ENCODE measurements at places on chromosomes 2 and 18. TPM values are rescaled to one million over a fixed set of nuclear protein-coding genes. Genes with fewer than 3 reads are reported as not detected.
A peak's percentile ranks its signal among the peaks of the same experiment; 100 is the strongest.

NAGK gene
- total RNA-seq = 65.8 TPM

DNA sequence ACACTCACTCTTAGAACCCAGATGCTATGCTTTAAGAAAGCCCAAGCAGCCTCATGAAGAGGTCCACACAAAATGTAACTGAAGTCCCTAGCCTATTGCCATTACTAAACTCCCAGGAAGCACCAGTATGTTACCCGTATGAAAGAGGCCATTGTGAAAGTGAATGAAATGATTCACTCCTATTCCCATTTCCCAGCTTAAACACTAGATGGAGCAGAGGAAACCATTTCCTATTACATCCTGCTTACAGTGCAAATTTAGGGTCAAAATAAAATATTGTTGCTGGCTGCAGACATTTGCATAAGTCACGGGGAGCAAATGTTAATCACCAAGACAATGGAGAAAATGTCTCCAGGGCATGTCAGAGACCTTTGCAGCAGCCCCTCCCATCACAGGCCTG is 989.7 kb upstream of the CRIM1 start:
- peak; percentile 1 for DNase-seq

- no peak for DNase-seq
Observed at GRCh38 chr18:8869696-8870095, 164.3 kb downstream of the MTCL1 start.

DARS1 gene
- total RNA-seq = 144 TPM

CASP10 gene
- total RNA-seq = 5.1 TPM

DNA sequence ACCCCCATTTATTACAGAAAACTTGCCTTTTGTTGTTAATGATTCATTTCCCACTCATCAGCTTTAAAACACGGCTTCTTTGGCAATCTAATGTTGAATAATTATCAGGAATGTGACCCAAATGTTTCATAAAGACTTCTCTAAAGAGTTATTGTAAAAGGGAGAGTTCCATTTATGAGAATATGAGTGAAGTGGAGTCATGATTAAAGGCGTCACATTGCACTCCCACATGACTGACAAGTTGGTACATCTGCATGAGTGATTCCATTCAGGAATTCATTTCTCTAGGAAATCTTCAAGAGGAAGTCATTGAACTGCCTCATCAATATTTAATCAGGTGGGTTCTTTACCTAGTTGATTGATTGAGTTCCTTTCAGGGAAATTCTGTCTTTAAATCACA is 184.8 kb downstream of the LNPK start:
- peak; percentile 32 for DNase-seq

IL1F10 gene
- not detected for total RNA-seq

KLF7 gene
- total RNA-seq = 43.0 TPM

DNA sequence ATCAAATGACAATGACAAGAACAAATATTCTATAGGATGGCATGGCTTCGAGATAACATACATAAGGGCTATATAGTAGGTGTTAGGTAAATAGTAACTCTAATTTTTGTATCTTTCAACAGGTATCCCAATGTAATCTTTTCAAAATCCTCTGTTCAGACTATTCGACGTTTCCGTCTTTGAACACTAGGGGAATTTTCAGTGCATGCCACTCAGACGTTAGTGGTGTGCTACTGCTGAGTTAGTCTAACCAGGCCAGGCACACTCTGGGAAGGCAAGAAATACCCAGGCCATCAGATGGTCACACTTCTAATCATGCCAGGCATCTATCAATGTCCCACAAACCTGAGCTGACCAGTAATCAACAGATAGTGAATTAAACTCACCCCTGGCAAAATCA is 14.6 kb upstream of the CREG2 start:
- DNase-seq = no peak

AGBL5 gene
- 17.8 TPM for total RNA-seq

- DNase-seq = no peak
Observed at GRCh38 chr2:37171624-37171950, 14.8 kb upstream of the EIF2AK2 start.

HNRNPLL gene
- 34.9 TPM for total RNA-seq

FOXD4L1 gene
- total RNA-seq = not detected

RSAD2 gene
- total RNA-seq = not detected

DNA sequence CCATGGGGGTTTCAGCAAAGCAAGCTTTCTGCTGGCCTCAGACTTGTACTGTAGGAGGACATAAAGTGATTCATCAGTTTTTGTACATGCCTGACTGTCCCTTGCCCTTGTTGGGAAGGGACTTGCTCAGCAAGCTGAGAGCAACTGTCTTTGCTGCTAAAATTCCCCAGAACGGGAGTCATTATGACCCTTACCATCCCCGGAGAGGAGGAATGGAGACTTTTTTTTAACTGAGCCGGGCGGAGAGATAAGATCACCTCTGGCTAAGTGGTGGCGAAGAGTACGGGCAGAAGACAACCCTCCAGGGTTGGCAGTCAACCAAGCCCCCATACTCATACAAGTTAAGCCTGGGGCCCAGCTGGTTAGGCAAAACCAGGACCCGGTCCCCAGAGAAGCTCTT is 20.4 kb upstream of the NAGK start:
- no peak for DNase-seq

- DNase-seq = peak; percentile 93
Observed at GRCh38 chr2:71358931-71359671, 27.5 kb downstream of the ZNF638 start.

DNA sequence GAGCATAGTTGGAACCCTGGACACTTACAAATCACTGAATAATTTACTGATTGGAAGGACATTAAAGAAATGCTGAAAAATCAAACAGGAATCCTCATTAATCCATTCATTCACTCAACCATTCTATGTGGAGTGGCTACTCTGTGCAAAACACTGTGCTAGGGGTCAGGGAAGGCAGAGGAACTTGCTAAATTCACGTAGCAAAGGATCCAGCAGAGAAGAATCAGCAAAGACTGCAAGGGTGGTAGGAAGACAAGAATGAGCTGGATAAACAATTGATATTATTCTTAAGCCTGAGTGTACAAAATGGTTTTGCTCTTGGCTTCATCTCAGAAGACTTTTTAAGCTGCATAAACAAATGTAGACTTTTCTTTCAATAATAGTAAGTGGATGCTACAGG is 164.3 kb upstream of the CAVIN2 start:
- DNase-seq = no peak

MAP3K20 gene
- 55.0 TPM for total RNA-seq

- no peak for DNase-seq
Observed at GRCh38 chr2:219631406-219631891, 4.0 kb downstream of the SLC4A3 start.

DNA sequence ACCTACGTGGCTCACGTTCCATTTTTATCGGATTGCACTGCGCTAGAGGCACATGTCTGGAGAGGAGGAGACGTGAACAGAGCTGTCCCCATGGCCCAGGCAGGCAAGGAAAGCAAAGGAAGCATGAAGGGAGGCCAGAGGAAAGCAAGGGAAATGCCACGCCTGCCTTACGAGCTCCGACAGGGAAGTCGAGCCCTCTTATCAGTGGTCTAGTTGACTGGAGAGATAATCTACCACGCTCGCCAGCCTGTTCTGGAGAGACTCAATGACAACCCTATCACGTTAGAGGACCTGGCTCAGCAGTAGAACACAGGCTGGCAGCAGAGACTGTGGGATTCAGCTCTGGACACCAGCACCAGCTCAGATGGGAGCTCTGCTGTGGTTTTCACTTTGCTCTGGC is 202.6 kb upstream of the ID2 start:
- DNase-seq = no peak

KLHL29 gene
- 4.7 TPM for total RNA-seq

DNA sequence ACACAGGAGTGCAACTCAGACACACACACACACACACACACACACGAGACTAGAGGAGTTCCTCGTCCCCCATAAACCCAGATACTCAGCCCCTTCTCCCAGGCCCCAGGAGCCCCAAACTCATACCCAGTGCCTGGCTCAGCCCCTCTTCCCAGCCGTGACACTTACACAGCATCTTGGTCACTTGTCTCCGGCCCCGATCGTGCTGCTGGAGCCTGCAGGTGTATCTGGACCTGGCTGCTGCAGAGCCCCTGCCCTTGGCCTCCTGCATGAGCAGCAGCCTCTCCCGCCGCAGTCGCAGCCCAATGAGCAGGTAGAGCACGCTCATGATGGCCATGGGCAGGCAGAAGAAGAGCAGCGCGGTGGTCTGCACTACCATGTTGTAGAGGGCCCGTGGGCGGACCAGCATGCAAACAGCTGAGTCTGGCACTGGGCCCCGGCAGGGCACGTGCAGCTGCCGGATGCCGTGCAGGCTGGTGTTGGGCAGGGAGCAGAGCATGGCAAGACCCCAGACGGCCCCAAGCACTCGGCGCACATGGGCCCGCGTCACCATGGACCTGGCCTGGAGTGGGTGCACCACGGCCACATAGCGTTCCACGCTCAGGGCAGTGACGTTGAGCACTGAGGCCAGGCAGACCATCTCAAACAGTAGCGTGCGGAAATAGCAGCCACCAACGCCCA is 2.1 kb downstream of the NMUR1 start:
- no peak for DNase-seq

TCF7L1 gene
- total RNA-seq = 0.65 TPM

DNA sequence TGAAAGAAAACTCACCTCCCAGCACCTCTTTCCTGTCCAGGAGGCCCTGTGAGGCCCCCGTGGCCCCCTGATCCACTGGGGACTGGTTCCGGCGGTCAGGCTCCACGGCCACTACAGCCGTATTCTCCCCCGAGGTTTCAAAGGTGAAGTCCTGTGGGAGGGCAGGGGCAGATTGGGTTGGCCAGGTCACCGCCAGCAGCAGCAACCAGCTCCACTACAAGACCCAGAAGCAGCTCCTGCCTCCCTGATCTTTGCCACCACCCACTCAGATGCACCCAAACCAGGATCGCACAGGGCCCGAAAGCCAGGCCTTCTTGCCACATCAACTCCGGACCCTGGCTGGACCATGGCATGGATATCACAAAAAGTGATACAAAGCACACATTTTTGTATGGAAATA is 21.9 kb downstream of the SDC1 start:
- no peak for DNase-seq

C2orf78 gene
- total RNA-seq = not detected

GRCh38 chr18:80022613-80023012 is 11.6 kb upstream of the RBFA start:
- DNase-seq = peak; percentile 40

DNA sequence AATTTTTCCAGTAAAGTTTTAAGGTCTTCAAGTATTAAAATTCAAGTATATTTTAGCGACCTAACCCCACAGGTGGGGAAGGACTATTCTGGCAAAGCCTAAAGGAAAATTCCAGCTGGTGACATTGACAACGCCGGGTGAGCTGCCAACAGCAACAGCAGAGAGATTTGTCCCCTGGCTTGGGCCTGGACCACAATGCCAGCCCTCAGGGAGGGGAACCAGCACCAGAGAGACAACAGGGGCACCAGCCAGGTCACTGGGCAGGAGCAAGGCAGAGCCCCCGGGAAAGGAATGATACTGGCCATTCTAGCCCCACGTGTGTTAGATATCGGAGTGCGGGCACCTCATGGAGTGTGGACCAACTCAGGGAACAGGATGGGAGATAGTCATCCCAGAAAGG is 95.7 kb downstream of the ARMC9 start:
- DNase-seq = no peak

IFT172 gene
- total RNA-seq = 9.9 TPM

DNA sequence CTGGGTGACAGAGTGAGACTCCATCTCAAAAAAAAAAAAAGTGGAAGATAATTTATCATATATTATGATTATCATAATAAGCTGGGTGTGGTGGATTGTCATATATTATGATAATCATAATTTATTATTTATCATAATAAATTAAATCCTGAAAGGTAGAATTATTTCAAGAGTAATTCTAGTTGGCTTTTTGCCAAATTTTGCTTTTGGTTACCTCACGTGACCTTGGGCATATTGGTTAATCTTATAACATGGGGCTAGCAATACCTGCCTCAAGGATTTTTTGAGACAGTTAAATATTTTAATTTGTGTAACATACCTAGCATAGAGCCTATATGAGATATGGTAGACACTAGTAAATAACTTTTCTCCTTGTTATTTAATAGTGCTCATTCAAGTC is 111.3 kb upstream of the TTC27 start:
- peak; percentile 6 for DNase-seq
